CD4-positive, alpha-beta T cell treated with Interleukin-17A for 1 hour (primary cell): ENCODE measurements at places on chromosomes 7 and 10.

DNA sequence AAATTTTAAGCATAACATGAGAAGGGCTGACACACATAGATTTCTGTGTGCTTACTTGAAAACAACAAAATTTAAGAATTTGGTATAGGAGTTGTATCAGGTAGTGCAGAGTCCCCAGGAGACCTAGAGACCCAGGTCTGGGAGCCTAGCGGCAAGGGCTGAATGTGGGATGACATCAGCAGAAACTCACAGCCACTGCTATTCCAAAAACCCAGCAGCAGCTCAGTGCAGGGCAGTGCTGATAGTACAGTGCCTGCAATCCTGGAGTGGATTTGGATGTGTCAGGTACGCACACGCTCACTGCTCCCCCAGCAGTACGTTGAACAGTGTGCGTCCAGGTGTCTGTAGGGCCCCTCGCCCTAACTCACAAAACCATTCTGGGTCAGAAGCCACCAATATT, 87.1 kb downstream of the EGFR start:
- DNase-seq, result no peak

DNA sequence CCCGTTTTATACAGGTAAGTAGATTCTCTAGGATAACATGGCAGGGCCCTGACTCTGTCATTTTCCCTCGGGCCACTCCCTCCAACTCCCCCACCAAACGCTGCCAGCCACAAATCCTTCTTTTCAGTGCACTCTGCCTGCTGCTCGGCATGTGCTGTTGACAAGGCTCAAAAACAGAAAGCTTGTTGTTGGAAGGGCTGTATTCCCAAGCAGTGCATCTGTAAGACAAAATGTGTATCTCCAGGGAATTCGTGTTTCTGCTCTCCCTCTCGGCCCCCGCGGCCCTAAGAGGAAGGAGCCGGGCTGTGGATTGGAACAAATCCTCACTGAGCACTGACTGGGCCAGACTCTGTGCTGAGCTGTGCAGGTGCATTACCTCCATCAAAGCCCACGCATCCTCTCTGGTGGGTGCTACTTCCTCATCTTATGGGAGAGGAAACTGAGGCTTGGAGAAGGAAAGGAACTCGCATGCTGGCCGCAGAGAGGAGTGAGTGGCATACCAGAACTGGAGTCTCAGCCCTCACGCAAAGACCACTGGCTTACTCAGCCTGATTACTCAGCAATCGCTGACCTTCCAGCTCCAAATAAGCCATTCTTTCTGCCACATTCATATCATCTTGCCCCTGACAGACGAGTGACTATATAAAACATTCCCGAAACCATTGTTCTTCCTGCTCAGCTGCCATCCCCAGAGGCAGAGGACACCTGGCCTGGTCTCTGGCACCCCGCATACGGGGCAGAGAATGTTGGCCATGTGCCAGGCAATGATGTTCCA, 33.5 kb upstream of the ENO4 start:
- DNase-seq, result no peak

DNA sequence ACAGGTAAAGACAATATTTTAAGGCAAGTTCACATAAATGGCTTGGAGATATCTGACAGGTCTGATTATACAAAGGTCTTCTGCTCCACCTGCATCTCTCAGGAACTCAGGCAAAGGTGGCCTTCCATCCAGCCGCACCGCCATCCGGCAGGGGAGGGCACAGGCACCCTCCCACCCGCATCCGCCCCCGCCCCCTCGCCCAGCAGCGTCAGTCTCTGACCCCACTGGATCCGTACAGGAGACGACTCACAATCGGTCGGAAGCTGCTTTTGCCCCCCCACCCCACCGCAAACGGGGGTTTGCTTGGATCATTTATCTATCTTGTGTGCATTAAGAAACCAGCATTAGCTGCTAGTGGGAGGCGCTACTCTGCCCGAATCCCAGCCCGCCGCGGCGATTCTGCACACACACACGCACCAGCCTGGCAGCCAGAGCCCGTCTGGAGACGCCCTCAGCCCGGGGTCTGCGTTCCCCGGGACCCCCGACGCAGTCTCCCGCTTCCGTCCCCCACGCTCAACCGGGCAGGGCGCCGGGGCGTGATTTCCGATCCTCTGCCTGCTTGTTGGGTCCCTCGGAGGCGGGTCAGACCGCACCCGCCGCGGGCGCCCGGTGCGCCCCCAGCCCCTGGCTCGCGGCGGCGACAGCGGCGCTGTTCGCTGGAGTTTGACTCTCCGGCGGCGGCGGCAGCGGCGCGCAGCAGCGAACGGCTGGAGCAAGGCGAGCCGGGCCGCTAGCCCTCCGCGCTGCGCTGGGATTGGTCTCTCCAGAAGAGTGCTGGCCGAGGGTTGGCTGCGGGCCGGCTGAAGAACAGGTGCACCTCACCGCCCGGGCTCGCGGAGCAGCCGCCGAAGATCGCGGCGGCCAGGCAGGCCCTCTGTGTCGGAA, 820 bp upstream of the NRG3 start:
- DNase-seq, result no peak

DNA sequence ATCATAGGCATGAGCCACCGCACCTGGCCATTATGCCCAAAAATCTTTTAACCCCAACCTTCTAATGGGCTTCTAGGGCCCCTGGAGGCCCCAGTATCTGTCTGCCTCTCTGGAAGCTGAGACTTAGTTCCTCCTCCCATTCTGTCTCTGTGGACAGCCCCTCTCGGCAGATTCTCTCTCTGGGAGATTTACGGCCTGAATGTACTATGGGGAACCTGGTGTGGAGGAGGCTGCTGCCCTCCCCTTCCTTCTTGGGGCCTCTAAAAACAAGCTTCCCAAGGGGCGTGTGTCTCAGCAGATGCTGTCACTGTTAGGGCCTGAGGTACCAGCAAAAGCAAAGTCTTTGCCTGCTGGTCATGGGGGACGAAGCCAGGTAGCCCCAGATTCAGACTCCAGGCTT, 35.8 kb upstream of the PRKAR1B start:
- no peak for DNase-seq

GRCh38 chr7:99997545-99998137, 17.8 kb upstream of the ZKSCAN1 start:
- DNase-seq, result peak; percentile 84

GRCh38 chr10:32120147-32120546, 63.9 kb upstream of the KIF5B start:
- no peak for DNase-seq

DNA sequence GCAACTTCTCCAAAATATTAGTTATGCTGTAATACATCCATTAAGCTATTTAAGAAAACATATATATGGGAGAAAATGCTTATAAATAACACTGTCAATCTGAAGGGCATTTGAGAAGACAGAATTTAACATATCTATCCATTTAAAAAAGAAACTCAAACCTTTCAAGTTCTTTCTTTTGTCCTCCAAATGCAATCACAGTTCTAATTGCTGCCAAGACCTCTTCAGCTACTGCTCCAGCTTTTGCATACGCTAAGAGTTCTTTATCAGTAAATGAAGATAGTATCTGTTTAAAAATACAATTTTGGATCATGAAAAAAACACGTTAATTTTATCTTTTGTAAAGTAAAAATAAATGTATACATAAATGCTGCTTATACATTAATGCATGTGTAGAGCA, 39.6 kb downstream of the ABCB1 start:
- DNase-seq, result no peak
